ENCODE measurements at places on chromosomes 5 and 9. TPM values are rescaled to one million over a fixed set of nuclear protein-coding genes. Genes with fewer than 3 reads are reported as not detected.

PLEKHG4B gene
- total RNA-seq: 4.7 TPM

ASPN gene
- 18.9 TPM for total RNA-seq

MTAP gene
- 31.5 TPM for total RNA-seq

PRSS3 gene
- total RNA-seq: 1.3 TPM

IL13 gene
- not detected for total RNA-seq

FRMPD1 gene
- 0.25 TPM for total RNA-seq

NIPBL gene
- 124 TPM for total RNA-seq

DIPK1B gene
- 26.7 TPM for total RNA-seq

VAV2 gene
- total RNA-seq: 19.3 TPM

N4BP3 gene
- 11.4 TPM for total RNA-seq

S100Z gene
- 1.3 TPM for total RNA-seq
